ENCODE measurements at places on chromosomes 5 and 9. TPM values are rescaled to one million over a fixed set of nuclear protein-coding genes. Genes with fewer than 3 reads are reported as not detected.

DNA sequence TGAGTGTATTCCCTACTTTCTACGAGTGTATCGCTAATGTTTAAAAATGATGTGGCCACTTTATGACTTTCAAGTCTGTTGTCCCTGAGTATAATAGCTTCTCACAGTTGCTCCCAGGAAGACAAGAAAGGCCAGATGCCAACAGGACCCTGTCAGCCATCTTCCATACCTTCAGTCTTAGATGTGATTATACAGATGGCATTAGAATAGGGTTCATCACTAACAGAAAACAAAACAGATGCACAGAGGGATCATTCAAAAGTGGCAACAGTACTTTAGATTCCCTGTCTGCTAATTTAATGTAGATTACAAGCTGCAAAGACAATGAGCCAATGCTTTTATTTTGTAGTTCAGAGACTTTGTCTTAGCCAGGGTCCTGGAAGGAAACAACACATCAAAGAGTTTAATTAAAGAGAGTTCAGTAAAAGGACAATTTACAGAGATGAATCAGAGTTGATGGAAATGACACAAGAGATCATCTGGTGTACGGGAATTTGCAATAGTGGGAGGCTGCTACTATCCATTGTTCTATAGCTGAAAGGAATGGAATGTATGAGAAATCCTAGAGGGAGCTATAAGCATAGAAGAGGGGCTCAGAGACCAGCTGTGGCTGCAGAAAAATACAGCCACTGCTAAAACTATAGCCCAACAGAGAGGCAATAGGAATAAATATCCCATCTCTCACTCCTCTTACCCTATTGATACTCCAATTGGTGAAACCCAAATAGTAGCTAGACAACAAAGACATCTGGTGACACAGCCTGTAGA, 393.7 kb upstream of the SMC2 start:
- no peak overlapping the region for H3K4me3 ChIP-seq
- H3K27me3 ChIP-seq, result no peaks in the 10 kb centered on the region
- no peaks in the 10 kb centered on the region for H3K4me1 ChIP-seq
- no peak for DNase-seq
- H3K27ac ChIP-seq, result no peak overlapping the region
- H3K36me3 ChIP-seq, result no peaks in the 10 kb centered on the region

DNA sequence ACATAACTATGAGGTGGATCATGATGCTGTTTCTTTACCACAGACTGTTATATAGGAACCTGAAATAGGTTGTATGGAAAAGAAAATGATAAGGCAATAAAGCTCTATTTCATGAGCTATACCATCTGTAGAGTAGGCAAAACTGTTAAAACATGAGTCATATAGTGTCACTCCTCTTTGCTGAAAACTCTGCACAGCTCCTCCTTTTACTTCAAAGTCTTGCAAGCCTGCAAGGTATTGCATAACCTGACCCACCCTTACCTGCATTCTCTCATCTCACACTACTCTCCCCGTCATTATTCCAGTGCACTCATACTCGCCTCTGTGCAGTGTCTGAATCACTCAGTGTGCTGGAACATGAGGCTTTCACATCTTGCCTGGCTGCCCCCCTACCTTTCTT, 790.1 kb downstream of the EFNA5 start:
- no peaks in the 10 kb centered on the region for H3K4me1 ChIP-seq
- no peaks in the 10 kb centered on the region for H3K27me3 ChIP-seq
- H3K36me3 ChIP-seq, result no peaks in the 10 kb centered on the region
- no peak overlapping the region for H3K27ac ChIP-seq
- DNase-seq, result no peak

- H3K36me3 ChIP-seq, result no peaks in the 10 kb centered on the region
- no peaks in the 10 kb centered on the region for H3K4me1 ChIP-seq
- no peak overlapping the region for H3K4me3 ChIP-seq
- no peak overlapping the region for H3K27ac ChIP-seq
- DNase-seq, result no peak
- no peaks in the 10 kb centered on the region for H3K27me3 ChIP-seq
Observed at GRCh38 chr9:126123927-126124326, 202.7 kb upstream of the MVB12B start.

- no peak for DNase-seq
- H3K27ac ChIP-seq, result no peak overlapping the region
- H3K36me3 ChIP-seq, result no peaks in the 10 kb centered on the region
- no peak overlapping the region for H3K4me3 ChIP-seq
- H3K27me3 ChIP-seq, result no peaks in the 10 kb centered on the region
Observed at GRCh38 chr5:172506251-172506650, 51.9 kb upstream of the SH3PXD2B start.

PAEP gene
- total RNA-seq, result not detected

NUTM2G gene
- total RNA-seq, result not detected

Measured in CD8-positive, alpha-beta memory T cell (primary cell).